SW 1271 (cell line): ENCODE measurements at places on chromosomes 5 and 9.

- no peak for DNase-seq
These were observed 276.2 kb upstream of the POU5F2 start for GRCh38 chr5:94017579-94017978.

DNA sequence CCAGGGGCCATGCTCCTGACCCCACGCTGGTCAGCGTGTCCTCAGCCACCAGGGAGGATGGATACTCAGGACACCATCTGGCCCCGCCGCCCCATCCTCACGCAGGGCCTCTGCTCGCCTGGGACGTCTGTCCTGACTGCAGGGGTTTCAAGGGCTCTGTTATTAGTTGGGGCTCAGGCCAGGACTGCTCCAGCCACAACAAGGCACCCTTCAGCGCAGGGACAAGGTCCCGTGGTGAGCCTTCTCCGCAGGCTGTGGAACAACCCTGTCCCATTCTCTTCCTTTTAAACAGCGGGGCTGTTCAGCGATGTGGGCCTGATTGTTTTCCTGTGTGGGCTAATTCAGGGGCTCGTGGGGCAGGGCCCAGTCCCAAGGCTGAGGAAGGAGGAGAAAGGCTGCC lies 61.6 kb downstream of the SEMA4D start:
- no peak for DNase-seq

DNA sequence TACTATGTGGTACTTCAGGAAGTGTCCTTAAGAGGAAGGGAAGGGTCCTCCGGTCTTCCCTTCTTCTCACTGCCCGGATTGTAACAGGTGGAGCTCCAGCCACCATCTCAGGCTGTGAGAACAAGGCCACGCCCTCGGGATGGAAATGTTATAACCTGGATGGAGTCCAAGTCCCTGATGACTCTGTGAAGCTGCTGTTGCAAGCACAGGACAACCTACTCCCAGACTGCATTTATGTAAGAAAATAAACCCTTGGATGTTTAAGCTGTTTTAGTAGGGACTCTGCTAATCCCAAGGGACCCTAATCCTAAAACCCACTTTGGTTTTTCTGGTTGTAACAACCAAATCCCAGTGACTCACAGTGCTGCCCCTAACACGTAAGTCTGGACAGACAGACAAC lies 221.6 kb downstream of the ACTL7B start:
- DNase-seq, result no peak

DNA sequence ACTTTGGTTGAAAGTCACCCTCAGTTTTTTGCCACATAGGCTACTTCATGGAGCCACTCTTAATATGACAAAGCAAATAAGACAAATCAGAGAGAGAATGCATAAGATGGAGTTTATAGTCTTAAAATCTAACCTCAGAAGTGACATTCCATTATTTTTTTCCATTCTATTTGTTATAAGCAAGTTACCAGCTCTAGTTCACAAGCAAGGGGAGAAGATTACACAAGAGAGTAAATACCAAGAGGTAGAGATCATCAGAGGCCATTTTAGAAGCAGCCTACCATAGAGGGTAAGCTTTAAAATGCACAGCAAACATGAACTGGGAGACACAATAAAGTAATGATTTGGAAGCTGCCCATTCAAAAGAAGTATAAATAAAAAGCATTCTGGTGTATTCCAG lies 651.3 kb upstream of the MEF2C start:
- DNase-seq, result no peak

GRCh38 chr5:128053291-128053954 lies 30.1 kb upstream of the SLC12A2 start:
- DNase-seq, result no peak

DNA sequence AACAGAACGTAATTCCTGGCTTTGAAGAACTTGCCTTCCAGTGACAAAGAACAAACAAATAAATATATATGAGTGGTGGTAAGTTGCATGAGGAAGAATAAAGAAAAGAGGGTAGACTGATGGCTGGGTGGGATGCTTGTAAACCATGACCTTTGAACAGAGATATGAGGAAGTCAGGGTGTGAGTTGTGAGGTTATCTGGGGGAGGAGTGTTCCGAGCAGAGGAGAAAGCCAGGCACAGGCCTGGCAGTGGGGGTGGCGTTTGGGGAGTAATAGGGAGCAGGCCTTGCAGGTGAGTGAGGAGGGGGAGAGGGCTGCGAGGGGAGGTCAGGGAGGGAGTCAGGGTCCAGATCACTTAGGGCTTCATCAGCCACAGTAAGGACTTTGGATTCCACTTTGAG lies 213.4 kb downstream of the PTTG1 start:
- DNase-seq, result no peak

DNA sequence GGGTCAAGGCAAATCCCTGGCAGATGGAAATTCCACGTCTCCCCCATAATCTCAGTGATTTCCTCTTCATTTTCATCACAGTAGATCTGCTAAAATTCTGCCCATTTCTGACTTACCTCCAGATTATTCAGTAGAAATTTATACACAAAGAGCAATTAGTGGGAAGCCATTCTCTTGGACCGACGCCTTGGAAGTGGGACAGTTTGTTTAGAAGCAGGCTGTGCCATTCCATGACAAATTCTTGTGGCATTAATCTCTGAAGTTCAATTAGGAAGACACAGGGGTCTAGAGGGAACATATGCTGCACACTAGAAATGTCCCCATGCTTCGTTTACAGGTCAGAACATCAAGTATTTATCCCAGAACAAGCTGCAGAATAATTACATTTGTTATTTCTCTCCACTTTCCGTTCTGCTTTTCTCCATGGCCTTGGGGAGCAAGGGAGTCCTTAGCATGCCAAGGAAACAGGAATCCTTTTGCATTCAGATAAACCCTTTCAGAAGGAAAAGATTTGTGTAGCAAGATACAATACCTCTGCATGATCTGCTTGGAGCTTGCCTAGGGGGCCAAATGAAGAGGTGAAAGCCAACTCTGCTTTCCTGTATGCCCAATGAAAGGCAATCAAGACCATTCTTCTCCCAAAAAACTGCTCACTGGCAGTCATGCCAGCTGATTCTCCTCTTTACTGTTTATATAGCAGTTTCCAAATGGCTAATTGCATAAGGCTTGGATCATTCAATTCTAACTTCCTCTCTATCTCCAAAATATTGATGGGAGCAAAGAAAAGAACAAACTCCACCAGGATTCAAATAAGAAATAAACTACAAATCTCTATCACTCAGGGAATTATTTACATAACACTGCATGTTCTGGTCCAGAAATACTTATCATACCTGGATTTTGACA lies 2.5 kb upstream of the PRKACG start:
- no peak for DNase-seq

- no peak for DNase-seq
These were observed 28.0 kb downstream of the PRUNE2 start for GRCh38 chr9:76877961-76878360.

- DNase-seq, result no peak
These were observed 210.1 kb downstream of the EPB41L4A start for GRCh38 chr5:112208699-112209615.

GRCh38 chr9:127458921-127459320 lies 7.6 kb downstream of the LRSAM1 start:
- no peak for DNase-seq

- no peak for DNase-seq
These were observed 551.5 kb upstream of the TLE4 start for GRCh38 chr9:79020276-79020675.

GRCh38 chr9:3960661-3961144 lies 339.2 kb downstream of the GLIS3 start:
- DNase-seq, result no peak

DNA sequence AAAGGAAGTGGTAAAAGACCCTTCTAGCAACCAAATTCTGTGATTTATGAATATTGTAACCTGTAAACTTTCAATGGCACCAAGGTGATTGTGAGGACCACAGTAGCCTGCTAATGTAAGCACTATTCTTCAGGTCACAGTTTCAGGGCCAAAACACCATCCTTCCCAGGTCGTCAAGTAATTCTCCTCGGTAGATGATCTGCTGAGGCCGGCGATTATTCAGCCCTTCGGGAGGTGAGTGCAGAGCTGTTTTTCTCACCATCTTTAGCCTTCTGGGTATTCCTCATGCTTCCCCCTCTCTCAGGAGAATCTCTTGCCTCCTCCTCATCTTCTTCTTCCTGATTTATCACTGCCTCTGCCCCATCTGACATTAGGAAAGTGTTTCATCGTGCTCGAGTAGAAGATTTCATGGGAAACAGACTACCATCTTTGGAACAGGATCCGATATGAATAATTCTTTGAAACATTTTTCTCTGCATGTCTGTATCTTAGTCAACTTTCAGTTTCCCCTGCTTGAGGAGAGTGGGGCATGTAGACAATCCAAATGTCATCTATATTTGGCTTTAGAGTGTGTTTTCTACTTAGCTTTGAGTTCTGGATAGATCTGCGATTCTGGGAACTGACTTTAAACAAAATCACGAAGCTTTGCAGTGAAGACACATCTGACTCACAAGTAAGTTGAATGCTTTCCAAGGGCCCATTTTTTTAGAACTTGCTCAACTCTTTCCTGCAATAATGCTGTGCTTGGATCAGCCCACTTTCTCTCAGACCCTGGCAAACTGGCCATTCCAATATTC lies 173.9 kb downstream of the AOPEP start:
- peak; percentile 18 for DNase-seq

- no peak for DNase-seq
These were observed 35.7 kb upstream of the TRIM14 start for GRCh38 chr9:98154678-98155077.

GRCh38 chr5:134119720-134120119 lies 5.2 kb downstream of the TCF7 start:
- no peak for DNase-seq

DNA sequence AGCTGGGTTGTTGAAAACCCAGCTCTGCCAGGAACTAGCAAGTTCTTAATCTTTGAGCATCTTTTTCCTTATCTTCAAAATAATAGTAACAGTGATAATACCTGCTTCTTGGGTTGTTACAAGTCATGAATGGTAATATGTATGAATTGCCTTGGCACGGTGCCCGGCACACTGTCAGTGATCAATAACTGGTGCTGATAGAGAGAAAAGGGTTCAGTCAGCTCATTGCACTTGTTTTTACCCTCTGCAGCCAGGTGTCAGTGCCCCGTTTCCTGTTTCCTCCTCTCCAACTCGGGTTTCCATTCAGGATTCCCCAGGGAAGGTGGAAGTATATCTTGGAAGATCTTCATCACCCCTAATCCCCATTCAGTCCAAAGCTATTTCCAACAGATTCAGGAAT lies 15.8 kb upstream of the NIPAL4 start:
- no peak for DNase-seq

DNA sequence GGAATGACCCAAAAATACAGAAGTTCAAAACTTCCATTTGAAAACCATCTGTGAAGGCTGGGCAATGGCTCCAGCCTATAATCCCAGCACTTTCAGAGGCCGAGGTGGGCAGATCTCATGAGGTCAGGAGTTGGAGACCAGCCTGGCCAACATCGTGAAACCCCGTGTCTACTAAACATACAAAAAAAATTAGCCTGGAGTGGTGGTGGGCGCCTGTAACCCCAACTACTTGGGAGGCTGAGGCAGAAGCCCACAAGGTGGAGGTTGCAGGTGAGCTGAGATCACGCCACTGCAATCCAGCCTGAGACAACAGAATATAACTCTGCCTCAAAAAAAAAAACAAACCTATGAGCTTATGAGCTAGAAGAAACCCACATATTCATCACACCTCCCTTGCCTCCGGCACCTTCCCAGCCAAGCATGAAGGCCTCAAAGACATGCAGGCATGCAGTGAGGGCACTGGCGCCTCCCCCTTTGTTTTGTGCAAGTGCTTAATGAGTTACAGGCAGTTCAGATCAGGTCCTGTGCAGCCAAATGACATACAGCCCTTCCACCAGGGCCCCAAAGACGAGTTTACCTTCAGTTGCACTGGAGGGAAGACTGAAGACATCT lies 9.9 kb downstream of the HNRNPH1 start:
- no peak for DNase-seq

GRCh38 chr5:115295777-115296123 lies 704 bp downstream of the CCDC112 start:
- no peak for DNase-seq

DNA sequence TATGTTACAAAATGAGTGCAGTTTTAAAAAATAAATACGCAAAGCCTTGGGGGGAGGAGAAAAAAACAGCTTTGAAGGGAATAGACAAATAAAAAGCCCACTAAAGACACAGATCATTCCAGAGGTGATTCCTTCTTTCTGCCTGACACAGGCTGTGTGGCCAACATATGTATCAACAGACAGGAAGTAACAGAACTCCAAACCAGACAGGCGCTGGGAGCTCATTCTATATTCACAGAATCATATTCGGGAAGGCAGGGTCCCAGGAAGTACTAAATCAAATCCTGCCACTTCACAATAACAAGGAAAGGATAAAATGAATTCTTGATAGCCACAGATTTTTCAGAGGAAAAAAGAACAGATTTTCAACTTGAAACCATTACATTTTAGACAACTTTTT lies 62.1 kb downstream of the SEMA5A start:
- no peak for DNase-seq

GRCh38 chr5:169474226-169474625 lies 109.3 kb upstream of the SPDL1 start:
- DNase-seq, result no peak
